K562 (cell line): ENCODE measurements at places on chromosomes 4 and X. TPM values are rescaled to one million over a fixed set of nuclear protein-coding genes. Genes with fewer than 3 reads are reported as not detected.
A peak's percentile ranks its signal among the peaks of the same experiment; 100 is the strongest.

Gene PRDM8
- 0.07 and 0.40 TPM in 2 replicates for total RNA-seq

Gene CXCL11
- total RNA-seq: 4.0 and 4.5 TPM in 2 replicates

Gene NEUROG2
- 0.07 TPM in 1 of 2 replicates, not detected in the other for total RNA-seq

Gene XG
- total RNA-seq: not detected in 2 replicates

Gene LARP7
- 30.1 and 32.4 TPM in 2 replicates for total RNA-seq

Gene CT45A2
- total RNA-seq: 7.6 and 8.1 TPM in 2 replicates

Gene MAGEA4
- total RNA-seq: 0.40 and 0.62 TPM in 2 replicates

Gene SORBS2
- total RNA-seq: 0.29 and 1.1 TPM in 2 replicates

Gene POU4F2
- total RNA-seq: not detected in 2 replicates

DNA sequence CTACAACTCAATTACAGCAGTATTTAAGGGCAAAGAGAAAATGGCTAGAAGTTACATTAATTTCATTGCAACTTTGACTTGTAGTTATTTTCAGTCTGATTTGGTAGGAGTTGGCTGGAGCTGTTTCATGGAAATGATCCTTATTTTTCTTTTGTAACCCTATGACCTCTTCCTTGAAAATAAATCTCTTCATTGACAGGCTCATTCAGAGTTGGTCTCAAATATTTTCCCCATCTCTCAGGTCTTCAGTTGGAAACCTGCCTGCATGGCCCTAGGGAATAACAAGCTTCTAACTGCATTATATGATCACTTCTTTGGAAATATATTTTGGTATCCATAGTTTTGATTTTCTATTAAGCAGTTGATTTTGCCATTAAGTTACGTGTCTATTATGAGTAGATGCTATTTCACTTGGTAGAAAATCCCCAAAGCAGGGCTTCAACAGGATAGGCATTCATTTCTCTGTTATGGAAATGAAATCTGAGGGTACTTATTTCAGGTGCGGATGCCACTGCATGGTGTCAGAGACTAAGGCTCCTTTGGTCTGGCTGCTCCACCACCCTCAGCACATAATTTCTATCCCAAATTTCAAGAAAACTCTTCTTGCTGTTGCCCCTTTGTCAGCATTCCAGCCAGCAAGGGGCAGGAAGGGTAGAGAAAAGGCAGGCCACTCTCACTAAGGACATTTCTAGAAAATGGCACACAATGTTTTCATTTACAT lies 502.5 kb downstream of the SPRY1 start:
- no peak for DNase-seq
- no peaks in the 10 kb centered on the region for H3K27me3 ChIP-seq
- H3K4me3 ChIP-seq: no peak overlapping the region
- H3K27ac ChIP-seq: no peak overlapping the region
- H3K4me1 ChIP-seq: no peaks in the 10 kb centered on the region

DNA sequence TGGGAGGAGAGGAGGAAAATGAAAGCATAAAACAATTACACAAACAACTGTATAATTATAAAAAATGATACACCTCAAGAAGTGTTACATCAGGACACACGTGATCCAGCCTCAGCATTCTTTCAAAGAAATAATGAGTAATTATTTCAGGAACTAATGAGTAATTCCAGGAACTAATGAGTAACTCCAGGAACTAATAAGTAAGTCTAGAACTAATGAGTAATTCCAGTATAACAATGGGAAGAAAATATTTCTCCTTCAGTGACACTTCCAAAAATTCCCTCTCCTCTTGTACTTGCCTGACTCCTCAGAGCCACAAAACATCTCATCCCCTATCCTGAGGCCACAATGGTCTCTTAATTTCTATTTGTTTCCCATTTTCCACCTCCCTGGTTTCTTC lies 63.5 kb upstream of the COL25A1 start:
- peaks cover 13% of the 10 kb centered on the region for H3K27me3 ChIP-seq
- H3K4me3 ChIP-seq: no peak overlapping the region
- H3K36me3 ChIP-seq: no peaks in the 10 kb centered on the region
- H3K4me1 ChIP-seq: no peaks in the 10 kb centered on the region

DNA sequence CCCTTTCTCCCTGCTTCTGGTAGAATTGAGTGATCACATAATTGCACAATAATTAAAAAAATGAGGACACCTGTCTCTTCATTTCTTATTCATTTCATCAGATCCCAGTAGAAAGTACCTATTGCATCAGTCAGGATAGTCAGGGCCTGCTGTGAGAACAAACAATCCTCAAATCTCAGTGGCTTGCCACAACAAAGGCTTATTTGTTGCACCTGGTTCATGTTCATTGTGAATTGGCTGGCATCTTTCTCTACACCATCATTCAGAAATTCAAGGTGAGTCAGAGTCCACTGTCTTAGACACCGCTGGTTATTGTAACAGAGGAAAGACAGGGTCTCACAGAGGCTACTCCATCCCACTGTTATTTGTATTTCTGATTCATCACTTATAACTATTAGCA lies 409.8 kb downstream of the STIM2 start:
- no peaks in the 10 kb centered on the region for H3K27me3 ChIP-seq
- no peak overlapping the region for H3K27ac ChIP-seq
- no peaks in the 10 kb centered on the region for H3K36me3 ChIP-seq
- no peak overlapping the region for H3K4me3 ChIP-seq

DNA sequence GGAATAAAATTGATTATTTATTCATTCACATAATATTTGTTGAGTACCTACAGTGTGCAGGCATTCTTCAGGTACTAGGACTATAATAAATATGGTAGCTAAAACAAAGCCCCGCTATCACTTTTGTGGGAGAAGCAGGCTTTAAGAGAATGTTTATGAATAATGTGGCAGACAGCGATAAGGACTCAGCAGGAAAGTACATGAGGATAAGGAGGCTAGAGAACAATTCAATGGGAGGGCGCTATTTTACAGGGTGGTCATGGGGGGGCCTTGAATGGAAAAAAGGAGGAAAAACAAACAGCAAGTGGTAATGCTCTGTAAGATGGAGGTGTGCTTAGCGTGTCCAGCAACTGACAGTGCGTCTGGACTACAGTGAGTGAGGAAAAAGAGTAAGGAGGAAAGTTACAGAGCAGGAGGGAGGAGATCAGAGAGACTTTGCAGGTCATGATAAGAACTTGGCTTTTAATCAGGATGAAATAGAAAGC lies 264.2 kb upstream of the ETNPPL start:
- H3K27me3 ChIP-seq: no peaks in the 10 kb centered on the region
- no peaks in the 10 kb centered on the region for H3K36me3 ChIP-seq
- DNase-seq: peak; percentile 73
- H3K4me3 ChIP-seq: 0 out of 2 replicates have a peak overlapping the region, but pooled peaks have one; percentile 10
- peak overlapping the region; percentile 72 for H3K27ac ChIP-seq
- H3K4me1 ChIP-seq: peaks cover 28% of the 10 kb centered on the region

DNA sequence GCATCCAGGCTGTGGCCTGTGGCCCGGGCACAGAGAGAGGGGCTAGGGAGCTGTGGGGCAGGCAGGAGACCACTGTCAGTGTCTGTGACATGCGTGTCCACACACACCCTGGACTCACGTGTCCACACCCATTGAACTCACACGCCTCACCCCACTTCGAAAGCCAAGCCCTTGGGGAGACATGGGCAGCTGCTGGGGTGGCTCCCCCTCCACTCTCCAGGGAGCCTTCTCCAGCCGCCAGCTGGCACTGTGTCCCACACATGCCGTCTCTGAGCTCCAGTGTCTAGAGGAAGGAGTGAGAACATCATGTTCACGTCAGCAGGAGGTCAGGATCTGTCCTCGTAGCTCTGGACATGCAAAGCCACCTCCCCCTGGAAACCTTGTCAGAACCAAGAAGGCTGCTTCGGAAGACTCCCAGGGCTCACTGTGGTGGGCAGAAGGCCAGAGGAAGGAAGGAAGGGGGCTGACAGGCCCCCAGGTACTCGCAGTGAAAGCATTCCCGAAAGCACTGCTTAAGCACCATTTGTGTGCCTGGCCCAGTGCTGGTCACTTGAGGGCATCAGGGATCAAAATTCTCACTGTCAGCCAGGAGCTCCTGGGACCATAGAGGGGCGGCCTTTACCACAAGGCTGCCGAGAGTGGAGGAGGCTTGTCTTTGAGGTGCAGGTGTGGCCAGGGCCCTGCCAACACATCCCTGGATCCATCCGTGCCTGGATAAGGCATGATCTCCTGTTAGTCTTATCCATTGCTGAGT lies 61.4 kb downstream of the HTRA3 start:
- no peak overlapping the region for H3K4me3 ChIP-seq
- H3K4me1 ChIP-seq: no peaks in the 10 kb centered on the region; the same call in 2 of the 3 replicates
- H3K27ac ChIP-seq: no peak overlapping the region
- H3K36me3 ChIP-seq: no peaks in the 10 kb centered on the region

GRCh38 chrX:96861218-96861617 lies 22.5 kb upstream of the RPA4 start:
- H3K4me3 ChIP-seq: no peak overlapping the region
- H3K27me3 ChIP-seq: no peaks in the 10 kb centered on the region
- no peak for DNase-seq
- no peaks in the 10 kb centered on the region for H3K36me3 ChIP-seq
- H3K27ac ChIP-seq: no peak overlapping the region

GRCh38 chr4:163493643-163494359 lies 689 bp upstream of the TMA16 start:
- H3K27ac ChIP-seq: peak overlapping the region; percentile 99
- H3K4me1 ChIP-seq: no peaks in the 10 kb centered on the region
- no peaks in the 10 kb centered on the region for H3K27me3 ChIP-seq
- peaks cover 17% of the 10 kb centered on the region for H3K36me3 ChIP-seq

DNA sequence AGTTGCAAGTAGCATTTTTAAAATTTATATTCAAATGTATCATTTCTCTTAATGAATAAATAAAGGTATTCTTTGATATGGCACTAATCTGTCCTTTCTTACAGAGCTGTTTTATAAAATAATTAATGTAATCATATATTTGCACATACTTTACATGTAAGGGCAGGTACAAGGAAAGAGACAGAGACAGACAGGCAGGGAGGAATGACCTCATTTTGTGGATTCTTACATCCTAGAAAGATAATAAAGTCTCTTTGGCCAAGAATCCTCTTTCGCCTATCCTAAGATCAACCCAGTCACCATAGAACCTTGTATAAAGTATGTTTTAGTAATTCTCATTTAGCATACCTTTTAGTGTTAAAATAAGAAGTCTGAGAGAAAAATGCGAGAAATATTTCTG lies 98.5 kb upstream of the CTSO start:
- H3K4me3 ChIP-seq: no peak overlapping the region
- no peaks in the 10 kb centered on the region for H3K27me3 ChIP-seq
- no peaks in the 10 kb centered on the region for H3K36me3 ChIP-seq
- no peaks in the 10 kb centered on the region for H3K4me1 ChIP-seq
- DNase-seq: no peak

DNA sequence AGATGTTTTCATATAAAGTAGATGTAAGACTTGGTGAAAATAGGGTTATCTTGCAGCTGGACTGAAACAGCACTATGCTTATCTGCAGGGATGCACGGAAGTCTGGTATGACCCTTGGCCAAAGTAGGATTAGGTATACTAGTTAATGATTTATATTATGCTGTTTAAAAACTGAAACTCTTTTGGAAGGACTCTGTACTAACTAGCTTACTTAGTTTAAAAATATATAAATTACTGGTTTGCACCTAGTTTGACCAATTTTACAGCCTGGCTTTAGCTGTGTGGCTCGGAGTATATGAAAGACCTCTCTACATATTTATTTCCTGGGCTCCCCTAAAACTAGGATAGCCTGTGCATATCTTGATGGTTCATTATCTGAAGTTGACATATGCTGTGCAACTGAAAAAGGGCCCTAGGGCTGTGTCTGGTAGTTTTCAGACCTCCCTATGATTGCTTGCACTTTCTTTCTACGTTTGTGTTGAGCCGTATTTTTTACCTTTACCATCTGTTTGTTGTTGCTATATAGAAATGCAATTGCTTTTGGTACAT lies 89.2 kb downstream of the TMEM144 start:
- no peaks in the 10 kb centered on the region for H3K4me1 ChIP-seq
- H3K4me3 ChIP-seq: no peak overlapping the region
- no peak overlapping the region for H3K27ac ChIP-seq
- no peaks in the 10 kb centered on the region for H3K36me3 ChIP-seq

GRCh38 chrX:19958552-19959486 lies 32.0 kb downstream of the BCLAF3 start:
- no peak for DNase-seq
- no peaks in the 10 kb centered on the region for H3K4me1 ChIP-seq
- no peaks in the 10 kb centered on the region for H3K36me3 ChIP-seq
- H3K27ac ChIP-seq: no peak overlapping the region
- H3K27me3 ChIP-seq: no peaks in the 10 kb centered on the region

- DNase-seq: no peak
- H3K27me3 ChIP-seq: no peaks in the 10 kb centered on the region
- no peak overlapping the region for H3K27ac ChIP-seq
- no peaks in the 10 kb centered on the region for H3K36me3 ChIP-seq
- H3K4me3 ChIP-seq: no peak overlapping the region
- H3K4me1 ChIP-seq: no peaks in the 10 kb centered on the region; the same call in 1 of the 2 replicates
These were observed 7.7 kb upstream of the OCIAD2 start for GRCh38 chr4:48914311-48914710.

DNA sequence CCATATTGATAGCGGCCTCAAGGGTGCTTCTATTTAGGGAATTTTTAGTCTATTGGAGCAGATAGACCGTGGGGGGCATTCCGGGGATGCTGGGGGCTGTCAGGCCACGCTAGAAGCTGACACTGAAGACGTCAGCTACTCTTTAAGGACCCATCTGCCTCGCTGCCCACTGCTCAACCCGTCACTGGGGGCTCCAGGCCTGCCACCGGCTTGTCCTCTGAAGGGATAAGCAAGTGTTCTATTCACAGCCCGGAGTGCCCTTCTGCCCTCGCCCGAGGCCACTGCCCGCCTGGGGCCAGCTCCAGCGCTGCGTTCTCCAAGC lies 679 bp upstream of the MSL3 start:
- DNase-seq: no peak
- no peaks in the 10 kb centered on the region; the same call in 1 of the 2 replicates for H3K27me3 ChIP-seq
- H3K4me3 ChIP-seq: peak overlapping the region; percentile 63
- H3K36me3 ChIP-seq: peaks cover 17% of the 10 kb centered on the region; the same call in 2 of the 3 replicates
- peaks cover 6% of the 10 kb centered on the region for H3K4me1 ChIP-seq

GRCh38 chr4:141375855-141376254 lies 155.2 kb downstream of the ZNF330 start:
- H3K36me3 ChIP-seq: no peaks in the 10 kb centered on the region
- H3K4me3 ChIP-seq: no peak overlapping the region
- H3K27ac ChIP-seq: no peak overlapping the region
- no peak for DNase-seq
- no peaks in the 10 kb centered on the region for H3K4me1 ChIP-seq

GRCh38 chr4:104549736-104550135 lies 55.0 kb upstream of the CXXC4 start:
- H3K27ac ChIP-seq: no peak overlapping the region
- H3K4me3 ChIP-seq: no peak overlapping the region
- no peaks in the 10 kb centered on the region for H3K36me3 ChIP-seq
- no peak for DNase-seq
- no peaks in the 10 kb centered on the region for H3K27me3 ChIP-seq
